ENCODE measurements at places on chromosomes 7 and 10.

GRCh38 chr7:27697861-27698430, 35.3 kb upstream of the HIBADH start:
- DNase-seq = peak; percentile 65

DNA sequence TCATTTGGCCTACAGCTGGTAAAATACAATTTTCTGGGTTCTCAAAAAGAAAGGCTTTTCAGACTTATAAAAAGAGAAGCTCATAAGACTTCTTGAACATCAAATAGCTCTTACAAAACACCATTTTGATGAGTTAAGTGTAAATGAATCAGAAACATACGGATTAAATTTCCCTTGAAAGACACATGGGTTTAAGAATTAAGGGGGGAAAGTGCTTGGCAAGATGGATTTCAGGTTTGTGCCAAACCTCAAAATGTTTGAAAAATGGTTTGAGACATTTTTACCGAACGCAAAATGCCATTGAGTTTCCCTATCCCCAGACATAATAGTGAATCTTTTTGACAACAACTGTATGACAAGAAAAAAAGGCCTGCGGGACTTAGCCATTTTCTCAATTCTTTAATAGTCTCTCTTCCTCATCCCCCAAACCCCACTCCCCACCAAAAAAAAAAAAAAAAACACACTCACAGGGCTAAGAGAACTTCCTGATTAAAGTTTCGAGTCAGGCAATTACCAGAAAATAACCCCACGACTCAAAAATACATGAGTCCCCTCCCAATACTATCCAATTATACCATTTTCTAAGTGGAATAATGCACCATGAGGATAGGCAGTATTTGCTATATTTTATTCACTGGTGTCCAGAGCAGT, 260.1 kb downstream of the TRIL start:
- no peak for DNase-seq

DNA sequence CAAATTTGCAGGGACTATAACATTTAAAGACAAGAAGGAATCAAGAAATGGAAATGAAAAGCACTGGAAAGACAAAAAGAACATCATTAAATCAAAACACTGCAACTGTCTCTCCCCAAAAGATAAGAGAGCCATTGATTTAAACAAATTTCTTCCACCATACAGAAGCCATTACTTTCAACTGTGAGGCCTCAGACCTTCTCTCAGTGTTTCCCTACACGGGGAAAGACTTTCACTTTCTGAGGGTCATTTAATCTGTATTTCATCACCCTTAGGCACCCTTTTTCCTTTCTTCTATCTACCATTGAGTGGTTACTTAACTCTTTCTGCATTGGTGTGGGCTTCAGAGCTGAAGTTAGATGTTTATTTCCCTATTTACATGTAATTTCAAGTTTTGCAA, 47.5 kb downstream of the CCDC172 start:
- DNase-seq = no peak

- no peak for DNase-seq
Observed at GRCh38 chr7:95511716-95512260, 26.0 kb downstream of the ASB4 start.

GRCh38 chr10:52198540-52198939, 115.5 kb upstream of the DKK1 start:
- no peak for DNase-seq

GRCh38 chr10:121639416-121639815, 41.2 kb upstream of the FGFR2 start:
- DNase-seq = no peak

DNA sequence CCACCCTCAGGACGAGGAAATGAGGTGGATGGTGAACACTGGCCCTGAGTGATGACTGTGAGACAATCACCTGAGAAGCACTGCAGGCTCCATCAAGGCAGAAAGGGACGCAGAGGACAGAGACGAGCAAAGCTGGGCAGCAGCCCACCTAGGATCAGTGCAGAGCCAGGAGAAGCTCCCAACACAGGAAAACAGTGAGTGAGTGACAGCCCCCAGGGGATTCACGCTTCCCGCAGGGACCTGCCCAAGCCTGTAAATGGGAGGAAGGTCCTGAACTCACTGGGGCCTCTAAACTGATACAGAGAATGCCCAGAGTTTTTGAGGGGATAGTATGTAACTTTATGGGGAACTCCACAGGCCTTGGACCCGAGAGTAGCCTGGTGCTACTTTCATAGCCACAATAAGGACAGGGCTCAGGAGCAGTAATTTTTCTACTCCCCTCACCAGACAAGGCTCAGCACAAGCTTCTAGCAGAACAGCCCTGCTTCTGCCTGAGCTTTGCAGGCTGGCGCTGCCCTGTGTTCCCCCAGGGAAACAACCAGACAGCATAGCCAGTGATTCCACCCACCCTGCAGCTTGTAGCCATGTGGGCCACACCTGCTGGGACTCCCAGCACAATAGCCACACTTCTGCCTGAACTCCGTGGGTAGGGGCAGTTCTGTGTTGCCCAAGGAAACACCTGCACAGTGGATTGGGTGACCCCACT, 708.4 kb downstream of the POM121L12 start:
- DNase-seq = no peak

DNA sequence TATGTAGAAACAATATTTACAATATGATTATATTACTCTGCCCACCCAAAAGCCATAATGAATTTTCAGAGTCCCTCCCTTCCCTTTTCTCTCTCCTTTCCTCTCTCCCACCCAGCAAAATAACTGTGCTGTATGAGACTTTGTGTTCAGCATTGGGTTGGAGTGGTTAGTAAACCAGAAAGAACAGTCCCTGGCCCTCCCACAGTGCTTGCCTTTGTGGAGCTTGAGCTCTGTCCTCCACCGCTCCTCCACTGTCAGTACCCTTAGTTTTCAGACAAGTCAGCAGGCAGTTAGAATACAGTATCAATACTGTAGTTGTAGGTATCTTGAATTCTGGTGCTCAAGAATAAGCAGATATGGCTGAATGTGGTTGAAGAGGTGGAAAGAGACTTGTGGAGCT, 92.7 kb downstream of the CDK14 start:
- no peak for DNase-seq

GRCh38 chr7:127251465-127252376, 1.0 kb downstream of the GRM8 start:
- DNase-seq = no peak
